ENCODE measurements at places on chromosomes 3 and 15. TPM values are rescaled to one million over a fixed set of nuclear protein-coding genes. Genes with fewer than 3 reads are reported as not detected.

ASB14 gene
- total RNA-seq: not detected

TOPAZ1 gene
- under 0.01 TPM for total RNA-seq

PTX3 gene
- total RNA-seq: 14.0 TPM

ITGB5 gene
- total RNA-seq: 22.9 TPM

CD80 gene
- 0.49 TPM for total RNA-seq

RGMA gene
- total RNA-seq: 16.2 TPM

NT5DC2 gene
- 52.1 TPM for total RNA-seq

TRH gene
- 4.4 TPM for total RNA-seq

RHOV gene
- total RNA-seq: 8.9 TPM

KLHL25 gene
- total RNA-seq: 26.3 TPM

NAALADL2 gene
- total RNA-seq: 2.7 TPM

AADACL2 gene
- not detected for total RNA-seq

TMEM115 gene
- total RNA-seq: 11.6 TPM

PRR20G gene
- total RNA-seq: not detected

CCNB2 gene
- total RNA-seq: 2.7 TPM

CPB1 gene
- not detected for total RNA-seq

C15orf62 gene
- total RNA-seq: not detected

SPTSSB gene
- 3.0 TPM for total RNA-seq

PFKFB4 gene
- total RNA-seq: 15.0 TPM

STARD9 gene
- total RNA-seq: 7.9 TPM

GATA2 gene
- total RNA-seq: 0.74 TPM

CHRNA3 gene
- under 0.01 TPM for total RNA-seq

SERINC4 gene
- under 0.01 TPM for total RNA-seq

CCDC39 gene
- total RNA-seq: 0.49 TPM

LPP gene
- total RNA-seq: 8.6 TPM

REC114 gene
- total RNA-seq: not detected

TTLL13 gene
- total RNA-seq: under 0.01 TPM

TM6SF1 gene
- total RNA-seq: 27.3 TPM

KNG1 gene
- total RNA-seq: not detected

ZBED2 gene
- total RNA-seq: not detected

CHRNA5 gene
- 2.0 TPM for total RNA-seq

TPRG1 gene
- total RNA-seq: 0.74 TPM

HYAL3 gene
- 4.9 TPM for total RNA-seq

GCNT3 gene
- under 0.01 TPM for total RNA-seq

FETUB gene
- total RNA-seq: not detected

Data from temporal lobe (tissue), 4 donors.